ENCODE measurements at places on chromosomes 7 and 10. TPM values are rescaled to one million over a fixed set of nuclear protein-coding genes. Genes with fewer than 3 reads are reported as not detected.

The CALCR gene
- 1.2 TPM for total RNA-seq

The MRLN gene
- total RNA-seq, result not detected

The ST7 gene
- 9.0 TPM for total RNA-seq

The GJC3 gene
- 3.7 TPM for total RNA-seq

The SERPINE1 gene
- 1.1 TPM for total RNA-seq

The KCNMA1 gene
- 5.3 TPM for total RNA-seq

The FAM237B gene
- total RNA-seq, result not detected

The PNLIP gene
- 1.9 TPM for total RNA-seq

The KAZALD1 gene
- total RNA-seq, result 10.2 TPM
